Glutamatergic neuron (in vitro differentiated cells): ENCODE measurements at places on chromosomes 2 and 18. TPM values are rescaled to one million over a fixed set of nuclear protein-coding genes. Genes with fewer than 3 reads are reported as not detected.
A peak's percentile ranks its signal among the peaks of the same experiment; 100 is the strongest.

PSME4 gene
- total RNA-seq = 87.6 TPM

IL18R1 gene
- not detected for total RNA-seq

FZD7 gene
- total RNA-seq = 19.0 TPM

SCN9A gene
- total RNA-seq = 11.2 TPM

OSR1 gene
- 0.42 TPM for total RNA-seq

REG1B gene
- not detected for total RNA-seq

CNTNAP5 gene
- total RNA-seq = 22.0 TPM

KIF1A gene
- 439 TPM for total RNA-seq

MYOM1 gene
- total RNA-seq = 1.3 TPM

DTNA gene
- total RNA-seq = 29.5 TPM

ALK gene
- total RNA-seq = 9.6 TPM

AKAIN1 gene
- 14.1 TPM for total RNA-seq

MFSD6 gene
- total RNA-seq = 31.0 TPM

NOSTRIN gene
- not detected for total RNA-seq

MYL1 gene
- total RNA-seq = not detected

DNA sequence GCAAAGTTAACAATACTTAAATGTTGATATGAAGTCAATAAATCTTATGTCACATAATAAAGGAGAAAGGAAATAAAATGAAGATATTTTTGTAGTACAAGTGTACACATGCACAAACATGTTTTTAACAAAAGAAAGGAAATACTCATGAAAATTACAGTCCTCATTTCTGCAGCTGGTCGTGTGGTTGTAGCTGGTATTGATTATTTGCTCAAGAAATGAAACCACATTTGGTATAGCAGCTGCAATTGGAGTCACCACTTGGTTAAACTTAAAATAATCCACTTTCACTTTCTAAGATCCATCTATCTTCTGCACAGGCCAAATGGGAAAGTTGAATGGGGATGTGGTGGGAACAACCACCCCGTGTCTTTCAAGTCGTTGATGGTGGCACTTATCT lies 580.5 kb upstream of the NRXN1 start:
- DNase-seq = no peak
- no peaks in the 10 kb centered on the region for H3K27me3 ChIP-seq

- H3K27ac ChIP-seq = no peak overlapping the region
- no peaks in the 10 kb centered on the region for H3K36me3 ChIP-seq
- H3K4me3 ChIP-seq = no peak overlapping the region
- no peak for DNase-seq
- no peaks in the 10 kb centered on the region for H3K27me3 ChIP-seq
- H3K4me1 ChIP-seq = no peaks in the 10 kb centered on the region
Measured at GRCh38 chr2:19649142-19649541, 252.6 kb downstream of the TTC32 start.

GRCh38 chr2:99708231-99708630 lies 218.4 kb upstream of the REV1 start:
- DNase-seq = no peak
- no peaks in the 10 kb centered on the region for H3K36me3 ChIP-seq
- H3K27ac ChIP-seq = no peak overlapping the region
- peaks cover 2% of the 10 kb centered on the region for H3K27me3 ChIP-seq
- H3K4me1 ChIP-seq = peaks cover 35% of the 10 kb centered on the region

- peaks cover 5% of the 10 kb centered on the region for H3K36me3 ChIP-seq
- DNase-seq = no peak
- no peaks in the 10 kb centered on the region for H3K4me1 ChIP-seq
- H3K27me3 ChIP-seq = no peaks in the 10 kb centered on the region
Measured at GRCh38 chr2:24993406-24994145, 21.8 kb upstream of the DNAJC27 start.

GRCh38 chr2:74314107-74314506 lies 29.1 kb downstream of the SLC4A5 start:
- H3K4me3 ChIP-seq = no peak overlapping the region
- no peaks in the 10 kb centered on the region for H3K27me3 ChIP-seq
- H3K27ac ChIP-seq = no peak overlapping the region
- peaks cover 8% of the 10 kb centered on the region for H3K36me3 ChIP-seq

DNA sequence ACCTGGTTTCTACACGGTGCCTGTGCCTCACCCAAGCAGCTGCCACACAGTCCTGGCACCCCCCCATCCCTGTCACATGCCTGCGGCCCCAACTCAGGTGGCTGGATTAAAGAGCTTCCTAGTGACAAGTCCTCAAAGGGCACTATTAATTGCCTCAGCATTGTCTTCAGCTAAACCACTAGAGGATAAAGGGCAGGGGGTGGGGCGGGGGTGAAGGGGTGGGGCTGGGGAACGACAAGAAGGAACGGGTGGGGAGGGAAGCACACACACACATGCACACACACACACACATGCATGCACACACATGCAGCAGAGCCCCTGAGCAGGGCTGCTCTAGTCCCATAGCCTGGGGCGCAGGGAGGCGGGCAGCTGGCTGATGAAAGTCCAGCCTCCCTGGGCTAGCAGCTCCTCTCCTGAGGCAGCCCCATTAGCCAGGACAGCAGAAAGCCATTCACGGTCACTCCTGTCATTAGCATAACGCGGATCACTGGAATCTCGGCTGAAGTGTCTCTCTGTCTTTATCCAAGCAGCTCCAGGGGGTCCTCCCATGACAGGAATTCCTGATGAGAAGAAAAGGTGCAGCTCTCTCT lies 7.4 kb upstream of the TEX261 start:
- peak; percentile 93 for DNase-seq
- peaks cover 27% of the 10 kb centered on the region for H3K4me1 ChIP-seq
- peak overlapping the region; percentile 97 for H3K27ac ChIP-seq
- peaks cover 25% of the 10 kb centered on the region for H3K27me3 ChIP-seq
- H3K36me3 ChIP-seq = no peaks in the 10 kb centered on the region

GRCh38 chr2:10760794-10761504 lies 39.5 kb downstream of the ATP6V1C2 start:
- DNase-seq = no peak
- H3K4me3 ChIP-seq = no peak overlapping the region
- H3K4me1 ChIP-seq = no peaks in the 10 kb centered on the region
- peaks cover 3% of the 10 kb centered on the region for H3K27me3 ChIP-seq

GRCh38 chr18:41484069-41484468 lies 471.0 kb upstream of the PIK3C3 start:
- no peak overlapping the region for H3K4me3 ChIP-seq
- no peaks in the 10 kb centered on the region for H3K36me3 ChIP-seq
- peaks cover 9% of the 10 kb centered on the region for H3K4me1 ChIP-seq
- no peak overlapping the region for H3K27ac ChIP-seq
- DNase-seq = no peak

DNA sequence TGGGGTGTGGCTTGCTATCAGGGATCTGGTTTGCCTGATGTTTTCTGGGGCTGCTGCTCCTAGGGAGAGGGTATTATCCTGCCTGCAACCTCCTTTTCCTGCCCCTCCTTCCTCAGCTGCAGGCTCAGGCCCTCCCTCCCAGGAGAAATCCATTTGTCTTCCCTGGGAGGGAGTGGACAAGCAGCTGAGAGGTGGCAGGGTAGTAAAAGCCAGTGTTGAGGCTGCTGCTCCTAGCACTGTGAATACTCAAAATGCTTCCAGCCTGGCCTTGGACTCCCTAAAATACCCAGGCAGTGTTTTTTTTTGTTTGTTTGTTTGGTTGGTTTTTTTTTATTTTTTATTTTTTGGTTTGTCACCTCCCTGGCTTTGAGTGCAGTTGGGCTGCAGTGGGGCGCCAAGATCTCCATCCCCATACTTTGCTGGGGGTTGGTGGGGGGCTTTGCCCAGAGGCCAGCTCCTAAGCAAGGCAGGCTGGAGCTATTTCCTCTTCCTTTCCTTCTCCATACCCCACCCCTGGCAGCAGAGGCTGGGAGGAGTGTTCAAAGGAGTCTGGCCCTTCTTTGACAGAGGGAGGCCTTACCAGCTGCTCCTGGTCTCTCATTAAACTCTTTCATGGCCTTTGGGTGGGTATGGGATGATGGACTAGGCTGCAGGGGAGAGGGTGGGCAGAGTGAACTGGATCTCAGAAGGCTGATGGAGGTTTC lies 13.6 kb downstream of the HOXD3 start:
- peaks cover 5% of the 10 kb centered on the region for H3K36me3 ChIP-seq
- peaks cover 12% of the 10 kb centered on the region for H3K4me1 ChIP-seq
- H3K27ac ChIP-seq = no peak overlapping the region
- no peak for DNase-seq

- H3K27ac ChIP-seq = no peak overlapping the region
- H3K36me3 ChIP-seq = peaks cover 9% of the 10 kb centered on the region
- no peak overlapping the region for H3K4me3 ChIP-seq
- no peaks in the 10 kb centered on the region for H3K27me3 ChIP-seq
- no peaks in the 10 kb centered on the region for H3K4me1 ChIP-seq
- no peak for DNase-seq
Measured at GRCh38 chr2:141439524-141439923, 691.3 kb downstream of the LRP1B start.

- peaks cover 7% of the 10 kb centered on the region for H3K4me1 ChIP-seq
- H3K36me3 ChIP-seq = no peaks in the 10 kb centered on the region
- no peak overlapping the region for H3K27ac ChIP-seq
- peaks cover 18% of the 10 kb centered on the region for H3K27me3 ChIP-seq
- DNase-seq = no peak
- H3K4me3 ChIP-seq = no peak overlapping the region
Measured at GRCh38 chr2:72889991-72890390, 2.8 kb downstream of the SPR start.

GRCh38 chr2:153308466-153308865 lies 170.1 kb downstream of the RPRM start:
- no peaks in the 10 kb centered on the region for H3K36me3 ChIP-seq
- no peaks in the 10 kb centered on the region for H3K4me1 ChIP-seq
- no peaks in the 10 kb centered on the region for H3K27me3 ChIP-seq
- DNase-seq = no peak
- no peak overlapping the region for H3K4me3 ChIP-seq
- H3K27ac ChIP-seq = no peak overlapping the region

DNA sequence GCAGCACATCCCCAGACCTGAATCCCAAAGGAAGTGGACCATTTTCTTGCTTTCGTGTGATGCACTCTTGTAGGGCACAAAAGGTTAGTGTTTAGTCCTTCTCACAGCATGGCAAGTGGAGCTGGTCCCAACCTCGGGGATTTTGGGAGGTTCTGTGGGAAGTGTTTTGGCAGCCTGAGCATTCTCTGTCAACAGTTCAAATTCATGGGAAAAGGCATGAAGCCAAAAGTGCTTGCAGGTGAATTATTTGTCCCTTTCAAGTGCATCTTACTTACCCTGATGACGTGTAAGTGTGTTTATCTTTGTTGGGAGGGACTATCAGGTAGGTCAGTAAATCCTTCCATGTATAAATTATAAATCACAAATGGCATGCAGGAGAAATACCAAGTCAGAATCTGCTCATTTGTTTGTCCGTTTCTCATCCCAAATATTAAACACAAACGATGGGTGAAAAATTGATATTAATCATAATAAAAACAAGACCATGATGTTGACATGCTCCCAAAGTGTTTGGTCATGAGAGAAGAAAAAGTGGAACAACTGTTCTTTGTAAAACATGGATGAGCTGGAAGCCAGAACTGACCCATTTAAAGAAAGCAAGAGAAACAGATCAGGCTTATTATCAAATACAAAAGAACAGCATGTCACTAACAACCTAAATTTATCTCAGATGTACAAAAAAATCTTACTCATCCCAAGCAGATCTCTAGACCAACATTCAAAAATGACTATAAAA lies 57.6 kb downstream of the EPHA4 start:
- no peaks in the 10 kb centered on the region for H3K27me3 ChIP-seq
- peaks cover 4% of the 10 kb centered on the region for H3K4me1 ChIP-seq
- H3K36me3 ChIP-seq = no peaks in the 10 kb centered on the region
- H3K4me3 ChIP-seq = no peak overlapping the region

DNA sequence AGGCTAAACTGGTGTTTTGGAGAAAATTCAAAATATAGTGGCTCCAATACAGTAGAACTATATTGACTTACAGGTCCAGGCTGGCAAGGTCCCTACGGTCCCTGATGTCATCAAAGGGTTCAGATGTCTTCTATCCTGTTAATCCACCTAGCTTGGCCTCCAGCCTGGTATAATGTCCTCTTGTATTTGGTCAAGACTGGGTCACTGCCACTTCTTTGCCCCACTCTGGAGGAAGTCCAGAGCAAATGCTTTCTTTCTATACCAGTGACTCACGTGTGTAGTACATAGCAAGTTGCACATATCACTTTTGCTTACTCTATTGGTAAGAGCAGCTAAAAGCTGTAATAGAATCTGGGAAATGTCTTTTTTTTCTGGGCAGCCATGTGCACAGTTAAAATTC lies 80.8 kb downstream of the LCLAT1 start:
- no peak for DNase-seq
- H3K36me3 ChIP-seq = no peaks in the 10 kb centered on the region
- H3K27ac ChIP-seq = no peak overlapping the region

GRCh38 chr2:179243046-179243445 lies 21.6 kb downstream of the SESTD1 start:
- peaks cover 5% of the 10 kb centered on the region for H3K36me3 ChIP-seq
- no peak overlapping the region for H3K4me3 ChIP-seq
- no peak overlapping the region for H3K27ac ChIP-seq
- H3K4me1 ChIP-seq = peaks cover 4% of the 10 kb centered on the region

- peaks cover 11% of the 10 kb centered on the region for H3K27me3 ChIP-seq
- no peak overlapping the region for H3K27ac ChIP-seq
- DNase-seq = peak; percentile 39
- peak overlapping the region; percentile 89 for H3K4me3 ChIP-seq
- H3K4me1 ChIP-seq = peaks cover 9% of the 10 kb centered on the region
- no peaks in the 10 kb centered on the region for H3K36me3 ChIP-seq
Measured at GRCh38 chr2:212539072-212539880, 674 bp upstream of the ERBB4 start.

DNA sequence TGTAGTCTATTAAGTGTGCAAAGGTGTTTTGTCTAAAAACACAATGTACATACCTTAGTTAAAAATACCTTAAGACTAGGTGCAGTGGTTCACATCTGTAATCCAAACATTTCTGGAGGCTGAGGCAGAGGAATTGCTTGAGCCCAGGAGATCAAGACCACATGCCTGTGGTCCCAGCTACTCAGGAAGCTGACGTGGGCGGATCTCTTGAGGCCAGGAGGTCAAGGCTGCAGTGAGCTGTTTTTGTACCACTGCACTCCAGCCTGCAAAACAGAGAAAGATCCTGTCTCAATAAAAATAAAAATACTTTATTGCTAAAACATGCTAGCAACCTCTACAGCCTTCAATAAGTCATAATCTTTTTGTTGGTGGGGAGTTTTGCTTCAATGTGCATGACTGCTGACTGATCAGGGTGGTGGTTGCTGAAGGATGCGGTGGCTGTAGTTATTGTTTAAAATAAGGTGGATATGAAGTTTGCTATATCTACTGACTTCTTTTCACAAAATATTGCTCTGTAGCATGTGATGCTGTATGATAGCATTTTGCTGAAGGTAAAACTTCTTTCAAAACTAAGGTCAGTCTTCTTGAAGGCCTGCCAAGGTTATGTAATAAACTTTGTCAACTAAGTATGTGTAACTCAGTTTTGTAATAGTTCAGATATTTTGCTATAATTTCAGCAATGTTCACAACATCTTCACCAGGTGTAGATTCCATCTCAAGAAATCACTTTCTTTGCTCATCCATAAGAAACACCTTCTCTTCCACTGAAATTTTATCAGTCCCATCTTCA lies 1238.0 kb upstream of the NRXN1 start:
- no peak overlapping the region for H3K27ac ChIP-seq
- no peak for DNase-seq
